ENCODE measurements at places on chromosomes 3 and 15.

DNA sequence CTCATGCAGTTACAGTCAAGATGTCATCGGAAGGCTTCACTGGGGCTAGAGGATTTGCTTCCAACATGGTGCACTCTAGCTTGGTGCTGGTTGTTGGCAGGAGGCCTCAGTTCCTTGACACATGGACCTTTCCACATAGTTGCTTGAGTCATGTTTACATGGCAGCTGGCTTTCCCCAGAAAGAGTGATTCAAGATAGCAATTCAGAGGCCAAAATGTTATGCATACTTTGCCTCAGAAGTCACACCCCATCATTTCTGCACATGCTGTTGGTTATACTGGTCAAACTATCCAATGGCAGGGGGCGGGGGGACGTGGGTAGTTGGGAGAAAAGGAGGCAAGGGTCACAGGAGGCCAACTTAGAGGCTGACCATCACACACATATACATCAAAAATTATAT is 58.7 kb downstream of the FOXB1 start:
- no peak for DNase-seq

DNA sequence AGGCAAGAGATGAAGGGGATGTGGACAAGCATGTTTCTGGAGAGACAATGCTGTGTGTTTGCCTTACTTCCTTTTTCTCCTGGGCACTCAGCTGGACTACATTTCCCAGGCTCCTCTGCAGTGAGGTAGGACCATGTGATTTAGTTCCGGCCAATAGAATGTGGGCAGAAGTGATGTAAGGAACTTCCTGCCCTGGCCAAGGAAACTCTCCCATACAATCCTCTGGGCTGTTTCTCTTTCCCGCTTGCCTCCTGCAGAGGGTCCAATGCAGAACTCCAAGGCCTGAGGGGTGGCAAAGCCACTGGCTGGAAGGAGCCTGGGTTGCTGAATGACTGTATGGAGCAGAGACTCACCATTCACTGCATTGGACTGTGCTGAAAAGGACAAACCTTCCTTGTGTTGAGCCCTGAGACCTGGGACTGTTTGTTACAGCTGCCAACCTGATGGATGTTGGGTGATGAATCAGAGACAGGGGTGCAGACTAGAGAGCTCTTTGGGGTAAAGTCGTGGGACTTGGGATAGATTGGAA is 82.7 kb upstream of the SLC6A6 start:
- peak; percentile 64 for DNase-seq

GRCh38 chr3:135199137-135199536 is 404.1 kb downstream of the EPHB1 start:
- no peak for DNase-seq

GRCh38 chr3:67461667-67462142 is 192.7 kb downstream of the SUCLG2 start:
- DNase-seq = no peak

DNA sequence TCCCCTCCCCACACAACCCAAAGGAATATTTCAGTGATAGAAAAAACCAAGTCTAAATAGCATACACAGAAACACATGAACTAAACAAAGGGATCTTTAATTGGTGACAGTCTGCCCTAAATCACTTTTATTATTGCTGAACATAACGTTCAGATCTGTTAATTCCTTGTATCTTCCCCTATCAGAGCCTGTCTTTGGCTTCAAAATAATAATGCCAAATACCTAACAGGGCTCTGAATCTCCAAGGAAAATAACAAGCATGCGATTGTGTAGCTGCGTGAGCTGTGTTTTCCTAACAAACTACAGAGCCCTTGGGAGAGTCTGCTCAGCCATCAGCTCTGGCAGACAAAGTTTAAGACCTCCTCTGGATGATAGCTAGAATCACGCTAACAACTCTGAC is 1010.1 kb downstream of the ROBO1 start:
- DNase-seq = no peak

GRCh38 chr3:8988791-8989558 is 25.7 kb upstream of the RAD18 start:
- DNase-seq = no peak

- no peak for DNase-seq
Observed at GRCh38 chr3:139491027-139491700, 14.8 kb upstream of the RBP2 start.

DNA sequence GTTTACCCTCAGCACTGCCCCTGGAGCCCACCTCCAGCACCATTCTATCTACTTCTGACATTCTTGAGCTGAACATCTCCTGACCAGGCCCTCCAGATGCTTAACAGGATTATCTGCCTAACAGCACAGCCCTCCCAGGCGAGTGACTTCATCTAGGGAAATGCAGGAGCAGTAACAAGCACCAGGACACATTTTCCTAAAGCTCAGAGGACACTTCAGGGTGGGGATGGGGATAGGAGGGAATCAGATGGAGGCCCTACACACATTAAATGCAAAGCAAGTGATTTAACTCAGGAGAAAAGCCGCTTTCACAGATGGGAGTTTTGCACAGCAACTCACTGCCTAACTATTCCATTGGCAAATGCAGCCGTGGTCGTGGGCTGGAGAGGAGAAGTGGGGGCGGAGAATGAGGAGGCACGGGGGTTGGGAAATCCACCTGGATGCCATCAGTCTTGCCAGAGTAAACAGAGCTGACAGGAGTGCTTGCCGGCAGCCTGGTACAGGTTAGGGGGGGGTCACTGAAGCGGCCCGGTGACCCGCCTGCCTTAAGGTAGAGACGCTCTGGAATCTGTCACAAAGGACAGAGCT is 21.3 kb upstream of the BNC1 start:
- no peak for DNase-seq

GRCh38 chr15:47812470-47812999 is 95.2 kb downstream of the SEMA6D start:
- no peak for DNase-seq

GRCh38 chr3:10783360-10784351 is 32.4 kb upstream of the SLC6A11 start:
- no peak for DNase-seq

- DNase-seq = no peak
Observed at GRCh38 chr3:116552246-116552645, 107.0 kb upstream of the LSAMP start.

GRCh38 chr3:131353016-131353877 is 28.3 kb upstream of the NUDT16 start:
- no peak for DNase-seq

- no peak for DNase-seq
Observed at GRCh38 chr3:174110761-174111160, 713.2 kb downstream of the NLGN1 start.
